CD4-positive, alpha-beta T cell treated with Interleukin-1 beta for 1 hour (primary cell): ENCODE measurements at places on chromosomes 3 and 15.

DNA sequence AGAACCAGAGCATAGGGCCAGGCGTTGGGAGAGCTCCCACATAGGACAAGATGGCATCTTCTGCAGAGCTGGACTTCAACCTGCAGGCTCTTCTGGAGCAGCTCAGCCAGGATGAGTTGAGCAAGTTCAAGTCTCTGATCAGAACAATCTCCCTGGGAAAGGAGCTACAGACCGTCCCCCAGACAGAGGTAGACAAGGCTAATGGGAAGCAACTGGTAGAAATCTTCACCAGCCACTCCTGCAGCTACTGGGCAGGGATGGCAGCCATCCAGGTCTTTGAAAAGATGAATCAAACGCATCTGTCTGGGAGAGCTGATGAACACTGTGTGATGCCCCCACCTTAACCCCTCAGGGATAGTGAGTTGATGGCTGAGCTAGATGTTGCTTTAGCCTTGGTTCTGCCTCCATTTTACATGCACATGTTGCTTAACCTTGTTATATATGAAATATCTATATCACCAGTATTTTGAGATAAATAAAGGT is at the start of gene PYDC2:
TSS of gene PYDC2 (plus strand) at position 51 of the 483 bp plus-strand sequence. CDS start at position 51, 0 bp downstream.
- no peak for DNase-seq

DNA sequence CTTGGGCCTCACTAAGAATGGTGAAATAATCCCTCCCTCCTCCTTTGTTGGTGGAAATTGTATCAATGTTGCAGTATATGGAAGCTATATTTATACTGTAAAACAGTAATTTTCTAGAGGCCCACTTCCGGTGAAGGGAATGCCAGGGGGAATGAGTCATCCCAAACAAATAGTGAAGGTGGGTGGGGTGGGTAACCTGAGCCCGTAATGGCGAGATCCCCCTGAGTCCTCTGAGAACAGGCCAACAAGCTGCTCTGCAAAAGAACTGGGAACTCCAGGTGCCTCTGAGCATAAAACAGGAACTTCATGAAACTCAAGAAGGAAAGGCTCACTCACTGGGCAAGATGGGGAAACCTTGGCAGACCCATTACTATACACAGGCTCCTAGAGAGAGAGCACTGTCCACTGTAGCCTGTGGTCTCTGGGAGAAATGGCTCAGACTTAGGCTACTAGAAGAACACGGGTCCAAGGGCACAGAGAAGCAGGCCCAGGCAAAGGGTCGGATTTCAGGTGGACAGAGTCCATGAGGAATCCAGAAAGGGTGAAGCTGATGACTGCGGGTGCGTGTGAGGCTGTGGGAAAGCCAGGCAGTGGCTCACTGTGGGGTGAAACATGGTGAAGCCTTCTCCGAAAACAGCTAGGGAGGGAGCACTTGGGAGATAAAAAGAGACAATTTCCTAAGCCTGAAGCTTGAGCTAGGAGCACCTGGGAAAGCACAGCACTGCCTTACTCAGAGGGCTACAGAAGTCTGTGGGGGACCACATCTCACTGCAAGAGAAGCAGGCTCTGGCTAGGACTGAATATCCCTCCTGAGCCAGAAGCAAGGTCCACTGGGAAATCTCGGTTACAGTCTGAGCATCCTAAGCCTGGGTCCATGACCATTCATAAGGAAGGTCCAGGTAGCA is 19.8 kb downstream of the LARP6 start:
- no peak for DNase-seq

DNA sequence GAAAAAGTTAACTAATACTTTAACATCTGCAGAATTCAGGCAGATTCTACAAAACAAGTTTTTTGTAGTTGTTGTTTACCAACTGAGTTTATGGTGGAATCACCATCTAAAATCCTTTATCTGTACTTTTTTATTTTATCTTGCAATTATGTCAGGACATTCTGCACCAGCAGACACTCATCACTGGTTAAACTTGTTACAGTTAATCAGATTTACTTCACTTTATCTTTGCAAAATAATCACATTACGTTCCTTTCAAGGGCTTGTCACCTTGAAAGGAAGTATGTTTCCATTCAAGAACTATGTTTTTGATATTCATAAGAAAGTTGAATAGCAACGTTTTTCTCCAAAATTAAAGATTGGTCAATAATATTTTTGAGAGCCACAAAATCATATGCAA is 796.6 kb upstream of the ROBO1 start:
- DNase-seq: no peak

DNA sequence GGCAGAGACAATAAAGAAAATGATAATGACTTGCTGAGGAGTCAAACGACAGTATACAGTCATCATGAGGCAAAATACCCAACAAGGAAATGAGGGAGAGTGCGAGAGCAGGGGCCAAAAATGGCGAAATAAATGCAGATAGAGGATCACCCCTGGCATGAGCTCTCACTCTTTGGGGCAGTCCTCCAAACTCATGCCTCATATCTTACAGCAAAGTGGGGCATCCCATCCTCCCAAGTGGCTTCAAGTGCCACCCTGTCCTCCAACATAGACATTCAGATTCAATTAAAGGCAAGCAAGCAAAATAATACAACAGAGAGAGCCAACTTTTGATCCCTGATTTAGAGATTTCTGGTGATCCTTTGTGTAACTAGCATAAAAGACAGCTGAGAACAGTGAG is 278.4 kb downstream of the GBE1 start:
- DNase-seq: no peak

GRCh38 chr3:186683979-186684378 is 18.2 kb downstream of the HRG start:
- no peak for DNase-seq

DNA sequence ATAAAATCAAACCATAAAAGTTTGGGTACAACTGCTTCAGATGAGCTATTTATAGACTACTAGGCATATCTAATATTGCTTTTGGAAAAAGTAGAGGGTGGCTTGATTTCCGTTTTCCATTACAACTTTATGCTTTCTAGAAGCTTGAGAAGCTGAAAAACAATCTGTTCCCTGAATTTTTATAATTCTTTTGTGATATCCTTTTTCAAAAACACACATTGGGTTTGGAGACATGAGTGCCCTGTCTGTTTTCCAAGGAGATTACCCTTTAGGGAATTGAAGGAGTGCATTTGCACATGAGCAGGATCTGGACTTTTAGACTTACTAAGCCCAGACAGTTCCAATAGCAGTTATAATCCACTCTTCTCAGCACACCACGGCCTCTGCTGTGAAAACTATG is 49.5 kb upstream of the FILIP1L start:
- DNase-seq: no peak

DNA sequence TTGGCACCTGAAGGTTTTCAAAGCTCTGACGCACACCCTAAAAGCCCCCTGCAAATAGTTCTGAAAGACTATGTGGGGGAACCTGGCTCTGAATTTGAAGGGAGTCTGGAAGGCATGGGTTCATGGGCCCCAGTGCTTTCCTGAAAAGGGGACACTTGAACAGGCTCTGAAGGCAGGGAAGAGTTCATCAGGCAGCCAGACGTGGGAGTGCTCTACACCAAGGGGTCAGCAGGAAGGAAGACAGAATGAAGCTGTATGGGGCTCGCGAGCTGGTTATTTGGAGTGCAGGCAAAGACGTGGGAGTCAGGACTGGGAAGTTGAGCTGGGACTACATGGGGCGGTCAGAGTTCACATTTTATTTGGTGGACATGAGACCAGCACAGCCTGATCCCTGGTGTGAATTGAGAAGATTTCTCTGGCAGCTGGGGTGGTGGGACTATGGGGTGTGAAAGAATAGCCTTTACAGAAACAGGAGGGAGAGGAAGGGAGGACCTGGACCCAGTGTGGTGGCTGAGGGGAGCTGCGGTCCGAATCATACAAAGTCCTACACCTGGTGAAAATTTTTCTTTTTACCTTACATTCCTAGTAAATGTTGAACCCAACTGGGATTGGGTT is 12.6 kb downstream of the ABHD6 start:
- DNase-seq: no peak

- no peak for DNase-seq
Measured at GRCh38 chr3:32994045-32994444, 42.6 kb downstream of the CCR4 start.

DNA sequence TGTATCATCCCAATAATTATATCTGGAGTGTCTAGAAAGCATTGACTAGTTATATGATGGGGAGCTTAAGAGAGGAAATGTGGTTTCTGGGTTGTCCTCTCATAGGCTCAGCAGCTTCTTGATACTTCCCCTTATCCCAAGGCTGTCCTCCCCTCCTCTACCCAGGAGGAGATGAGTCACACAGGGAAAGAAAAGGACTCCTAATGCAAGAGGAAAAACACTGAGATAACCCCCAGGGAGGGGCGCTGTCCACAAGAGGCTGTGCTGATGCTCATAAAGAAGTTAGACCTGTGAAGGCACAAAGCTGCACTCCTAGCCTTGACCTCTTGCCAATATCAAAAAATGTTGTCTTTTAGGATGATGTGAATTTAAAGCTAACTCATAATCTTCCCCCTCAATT is 28.8 kb upstream of the GYG1 start:
- DNase-seq: no peak

DNA sequence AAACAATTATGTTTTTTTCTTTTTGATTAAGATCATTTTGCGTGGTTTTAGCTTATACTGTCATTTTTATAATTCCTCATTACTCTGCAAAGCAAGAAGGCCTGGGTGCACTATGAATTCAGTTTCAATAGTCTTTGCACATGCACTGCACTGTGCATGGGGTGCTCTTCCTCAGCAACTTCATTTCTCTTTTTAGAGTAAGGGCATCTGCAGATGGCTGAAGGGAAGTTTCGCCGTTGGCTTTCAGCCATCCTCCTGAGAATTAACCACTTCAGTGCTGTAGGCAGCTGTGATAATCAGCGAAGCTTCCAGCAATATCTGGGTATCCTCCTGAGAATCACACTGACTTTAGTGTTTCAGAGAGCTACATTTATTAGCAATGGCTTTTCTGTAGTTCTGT is 284.8 kb downstream of the GBE1 start:
- no peak for DNase-seq

DNA sequence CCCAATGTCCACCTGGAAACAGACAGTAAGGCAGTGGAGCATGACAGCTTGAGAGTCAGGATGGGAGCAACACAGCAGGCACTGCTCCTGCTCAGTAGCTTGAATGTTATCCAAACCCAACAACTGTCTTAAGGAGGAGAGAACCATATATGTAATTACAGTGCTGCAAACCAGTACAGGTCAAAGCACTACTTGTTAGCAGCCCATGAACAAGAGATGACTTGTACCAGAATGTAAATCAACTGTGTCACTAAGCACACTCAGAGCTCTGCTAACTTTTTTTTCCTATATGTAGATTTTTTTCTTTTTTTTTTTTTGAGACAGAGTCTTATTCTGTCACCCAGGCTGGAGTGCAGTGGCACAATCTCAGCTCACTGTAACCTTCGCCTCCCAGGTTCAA is 87.1 kb downstream of the ANO10 start:
- DNase-seq: no peak

- no peak for DNase-seq
Measured at GRCh38 chr15:77440378-77440999, 19.8 kb downstream of the HMG20A start.

DNA sequence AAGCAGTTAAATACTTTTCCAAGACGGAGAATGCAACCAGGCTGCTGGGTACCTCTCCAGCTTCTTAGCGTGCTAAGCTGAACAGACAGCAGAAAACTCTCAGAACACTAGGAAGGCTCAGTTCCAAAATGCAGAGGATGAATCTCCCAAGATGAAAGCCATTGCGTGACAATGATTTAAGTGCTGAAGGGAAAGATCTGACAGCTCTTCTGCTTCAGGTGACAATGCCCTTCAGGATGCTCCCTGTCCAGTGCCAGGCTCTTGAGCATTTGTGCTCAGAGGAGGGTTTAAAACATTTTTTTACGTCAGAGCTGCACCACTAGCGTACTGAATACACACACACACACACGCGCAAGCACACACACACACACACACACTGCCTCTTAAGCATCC is 26.3 kb downstream of the ARHGEF3 start:
- DNase-seq: no peak
